ENCODE measurements at places on chromosomes 13 and 19. TPM values are rescaled to one million over a fixed set of nuclear protein-coding genes. Genes with fewer than 3 reads are reported as not detected.

Gene LGI4
- total RNA-seq = 0.22 TPM

GRCh38 chr13:102651892-102652291 is 43.0 kb downstream of the METTL21C start:
- DNase-seq = no peak

DNA sequence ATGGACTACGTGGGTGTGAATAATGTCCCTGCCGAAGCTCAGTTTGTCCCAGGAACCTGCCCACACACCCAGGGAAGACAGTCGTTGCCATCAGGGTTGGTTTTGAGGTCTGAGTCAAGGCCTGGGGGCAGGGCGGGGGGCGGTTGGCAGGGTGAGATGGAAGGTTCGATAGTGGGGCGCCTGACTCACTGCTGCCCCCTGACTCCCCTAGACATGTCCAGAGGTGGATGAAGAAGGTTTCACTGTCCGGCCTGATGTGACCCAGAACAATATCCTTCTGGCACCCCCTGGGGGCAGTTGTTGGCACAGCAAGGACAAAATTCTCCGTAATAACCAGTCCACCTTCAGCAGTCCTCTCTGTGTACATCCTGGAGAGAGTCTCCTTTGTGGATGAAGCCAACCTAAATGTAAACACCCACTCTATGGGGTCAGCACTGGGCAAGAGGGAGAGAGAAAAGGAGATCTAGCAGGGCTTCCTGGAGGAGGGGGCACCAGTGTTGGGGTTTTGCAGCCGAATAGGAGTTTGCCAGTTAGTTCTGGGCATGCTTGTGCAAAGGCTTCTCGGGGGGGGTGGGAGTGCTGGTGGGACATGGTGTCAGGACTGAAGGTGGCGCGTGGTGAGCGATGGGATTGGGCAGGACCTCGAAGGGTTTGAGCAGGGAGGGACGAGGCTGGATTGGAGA is 19.6 kb upstream of the B3GNT3 start:
- peak; percentile 83 for DNase-seq

GRCh38 chr19:1911995-1912394 is 6.8 kb downstream of the ADAT3 start:
- DNase-seq = no peak

- peak; percentile 72 for DNase-seq
Measured at GRCh38 chr19:40744554-40745401, 5.5 kb downstream of the ACTMAP start.
